Stimulated activated CD8-positive, alpha-beta memory T cell treated with anti-CD3 and anti-CD28 coated beads, Interleukin-15, amount 100 ng/mL, for 24 hours (primary cell): ENCODE measurements at places on chromosomes 4 and X.

- DNase-seq, result no peak
Observed at GRCh38 chrX:150663073-150663472, 30.1 kb upstream of the MTMR1 start.

GRCh38 chr4:8120501-8120900 is 38.1 kb downstream of the ABLIM2 start:
- no peak for DNase-seq

DNA sequence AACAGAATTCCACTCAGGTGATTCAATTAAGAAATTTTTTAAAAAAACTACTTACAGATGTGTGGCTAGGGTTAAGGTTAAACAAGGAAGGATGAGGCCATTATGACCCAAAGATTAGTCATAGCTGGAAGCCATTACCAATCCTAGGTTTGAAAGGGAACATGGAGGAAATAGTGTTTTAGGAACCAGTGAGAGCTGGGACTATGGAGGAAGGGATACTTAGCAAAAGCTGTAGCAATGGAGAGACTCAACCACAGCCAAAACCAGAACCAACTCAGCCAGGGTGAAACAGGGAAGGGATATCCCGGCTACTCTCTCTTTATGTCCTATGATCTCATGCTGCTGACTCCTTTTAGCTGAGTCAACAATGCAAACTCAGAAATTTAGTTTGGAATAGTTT is 148.6 kb upstream of the CNKSR2 start:
- no peak for DNase-seq

- peak; percentile 3 for DNase-seq
Observed at GRCh38 chrX:24371391-24371972, 11.0 kb downstream of the SUPT20HL1 start.

DNA sequence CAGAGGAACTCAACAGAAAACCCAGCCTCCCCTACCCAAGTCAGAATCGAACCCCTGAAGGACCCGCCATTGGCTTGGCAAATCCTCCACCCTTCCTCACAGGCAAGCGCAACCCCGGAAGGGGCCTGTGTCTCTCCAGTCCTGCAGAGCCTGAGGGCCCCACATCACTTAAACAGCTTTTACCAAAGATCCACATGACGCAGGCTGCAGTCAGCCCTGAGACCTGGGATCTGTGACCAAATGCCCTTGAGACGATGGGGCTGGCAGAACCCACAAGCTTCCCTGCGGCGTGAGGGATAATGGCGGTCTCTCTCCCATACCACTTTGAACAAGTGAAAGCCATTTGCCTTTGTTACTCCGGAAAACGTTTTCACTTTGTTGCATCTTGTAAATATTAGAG is 54.9 kb downstream of the ACOX3 start:
- DNase-seq, result no peak

DNA sequence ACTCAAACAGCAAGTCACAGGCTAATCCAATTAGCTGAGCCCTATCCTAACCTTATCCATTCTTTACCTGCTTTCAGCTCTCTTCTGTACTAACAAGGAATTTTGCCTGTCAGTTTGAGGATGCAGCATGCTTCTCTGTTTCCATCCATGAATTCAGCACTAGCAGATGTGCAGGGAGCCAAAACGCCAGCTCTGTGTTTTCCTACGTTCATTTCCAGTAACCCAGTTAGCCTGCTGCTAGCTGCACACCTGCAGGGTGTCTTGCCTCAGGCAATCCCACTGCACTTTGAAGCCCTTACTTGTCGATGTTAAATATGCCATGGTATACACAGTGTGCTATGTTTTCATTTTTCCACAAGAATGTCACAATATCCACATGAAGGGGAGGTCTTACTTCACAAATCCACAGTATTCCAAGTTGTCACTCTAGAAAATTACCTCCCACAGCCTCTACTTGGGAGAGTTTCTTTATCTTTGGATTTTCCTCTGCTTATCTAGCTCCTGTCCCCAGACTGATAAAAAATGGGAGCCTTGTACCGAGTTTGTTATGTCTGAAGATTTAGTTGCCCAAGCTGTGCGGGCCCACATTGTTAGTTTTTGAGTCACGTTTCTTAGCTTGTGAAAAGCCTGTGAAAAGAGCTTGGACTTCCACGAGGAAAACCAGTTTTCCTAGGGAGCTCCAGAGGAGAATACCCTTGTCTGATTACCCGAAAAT is 127.6 kb upstream of the HHIP start:
- DNase-seq, result no peak

GRCh38 chr4:109559625-109559982 is 442 bp upstream of the MCUB start:
- peak; percentile 20 for DNase-seq

DNA sequence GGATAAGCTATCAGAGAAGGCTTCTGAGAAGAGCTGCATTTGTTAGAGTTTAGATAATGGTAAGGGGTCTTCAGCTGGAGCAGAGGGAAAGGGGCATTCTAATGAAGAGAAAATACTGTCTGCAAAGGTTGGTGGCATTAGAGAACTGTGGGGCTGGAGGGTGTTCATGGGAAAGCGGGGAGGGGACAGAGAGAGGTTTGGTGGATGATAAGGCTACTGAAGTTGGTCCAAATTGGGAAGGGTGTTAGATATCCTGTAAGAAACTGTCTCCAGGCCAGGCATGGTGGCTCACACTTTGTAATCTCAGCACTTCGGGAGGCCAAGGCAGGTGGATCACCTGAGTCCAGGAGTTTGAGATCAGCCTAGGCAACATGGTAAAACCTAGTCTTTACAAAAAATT is 59.9 kb downstream of the AFF1 start:
- DNase-seq, result no peak

- no peak for DNase-seq
Observed at GRCh38 chr4:45409536-45409935, 683.2 kb upstream of the GNPDA2 start.

- no peak for DNase-seq
Observed at GRCh38 chr4:121182296-121182695, 18.2 kb upstream of the TNIP3 start.

DNA sequence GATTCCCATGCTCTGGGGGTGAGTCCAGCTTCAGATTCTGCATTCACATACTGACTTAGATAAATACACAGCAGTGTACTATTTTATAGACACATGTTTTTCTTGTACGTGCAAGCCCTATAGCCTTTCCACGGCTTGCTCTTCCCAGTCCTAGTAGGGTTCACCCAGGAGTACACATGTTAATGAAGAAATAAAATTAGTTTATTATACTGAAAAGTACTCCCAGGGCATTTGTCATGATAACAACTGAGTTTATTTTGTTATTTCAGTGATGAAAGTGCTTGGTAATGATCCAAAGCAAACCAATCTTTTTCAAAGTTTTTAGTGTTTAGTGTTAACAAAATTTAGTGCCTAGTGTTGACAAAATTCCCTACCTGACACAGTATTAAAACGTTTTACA is 21.3 kb downstream of the MAPK10 start:
- no peak for DNase-seq

- DNase-seq, result no peak
Observed at GRCh38 chr4:156771171-156771837, 200.3 kb downstream of the PDGFC start.

GRCh38 chr4:151671541-151672059 is 89.2 kb downstream of the GATB start:
- DNase-seq, result no peak

DNA sequence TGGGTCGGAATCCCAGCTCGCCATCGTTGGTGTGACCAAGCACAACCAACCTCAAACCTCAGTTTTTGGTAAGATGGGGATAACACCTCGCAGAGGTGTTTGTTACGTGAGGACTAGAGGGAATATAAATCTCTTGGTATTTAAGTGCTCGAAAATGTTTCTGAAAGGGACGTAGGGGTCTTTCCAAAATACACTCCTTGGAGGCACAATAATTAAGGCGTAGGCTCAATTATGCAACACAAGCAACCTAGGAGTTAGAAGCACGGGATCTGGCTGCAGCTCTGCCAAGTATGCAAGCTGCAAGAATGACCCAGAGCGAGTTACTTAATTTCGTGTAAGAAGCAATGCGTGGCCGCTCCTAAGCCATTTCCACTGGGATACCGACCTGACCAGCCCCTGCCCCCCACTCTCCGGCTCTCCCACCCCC is 552 bp downstream of the ADH5 start:
- no peak for DNase-seq

- no peak for DNase-seq
Observed at GRCh38 chr4:121877041-121877773, 6.9 kb upstream of the BBS7 start.

DNA sequence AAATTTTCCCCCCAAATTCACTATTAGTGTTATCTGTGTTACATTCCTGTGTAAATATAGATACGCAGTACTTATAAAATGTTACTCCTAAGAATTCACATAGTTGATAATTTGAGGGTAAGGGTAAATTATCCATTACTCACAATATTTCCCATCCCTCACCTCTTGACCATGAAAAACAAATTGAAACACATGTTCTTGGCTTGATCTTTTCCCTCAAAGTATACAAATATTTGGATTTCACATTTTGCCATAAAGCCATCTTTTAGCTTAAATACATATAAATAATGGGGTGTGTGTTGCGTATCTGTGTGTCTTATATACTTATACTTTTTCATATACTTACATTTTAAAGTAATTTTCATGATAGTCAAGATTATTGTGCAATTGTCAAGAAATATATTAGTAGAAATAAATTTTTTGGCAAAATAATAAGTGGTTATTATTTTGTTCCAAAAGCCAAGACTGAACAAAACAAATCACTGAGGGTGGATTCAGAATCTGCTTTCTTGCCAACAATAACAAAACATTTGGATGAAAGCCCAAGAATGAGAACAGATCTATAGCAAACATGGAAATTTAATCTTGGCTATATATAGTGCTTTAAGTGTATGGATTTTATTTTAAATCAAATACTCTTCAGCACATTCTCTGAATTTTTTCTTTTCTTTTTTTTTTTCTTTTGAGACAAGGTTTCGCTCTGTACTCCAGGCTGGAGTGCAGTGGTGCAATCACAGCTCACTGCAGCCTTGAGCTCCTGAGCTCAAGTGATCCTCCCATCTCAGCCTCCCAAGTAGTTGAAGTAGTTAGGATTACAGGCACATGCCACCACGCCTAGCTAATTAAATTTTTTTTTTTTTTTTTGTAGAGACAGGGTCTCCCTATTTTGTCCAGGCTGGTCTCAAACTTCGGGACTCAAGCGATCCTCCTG is 48.5 kb upstream of the PRSS48 start:
- DNase-seq, result no peak

DNA sequence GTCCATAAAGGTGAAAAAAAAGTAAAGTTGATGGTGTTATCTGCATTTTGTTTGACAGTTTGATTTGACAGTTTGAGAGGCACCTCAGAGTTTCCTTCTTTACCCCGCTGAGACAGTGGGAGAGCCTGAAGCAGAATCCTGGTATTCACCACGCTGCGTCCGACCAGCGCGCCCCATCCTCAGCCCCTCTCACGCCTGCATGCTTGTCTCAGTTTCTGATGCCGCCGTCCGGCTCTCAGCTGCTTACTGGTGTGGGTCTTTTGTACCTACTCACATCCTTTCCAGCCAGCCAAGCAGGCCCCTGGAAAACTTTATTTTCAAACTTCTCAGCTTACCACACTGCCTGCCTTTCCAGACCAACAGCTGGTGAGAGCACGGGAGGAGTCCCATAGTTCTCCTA is 175.2 kb downstream of the DCLK2 start:
- DNase-seq, result no peak

DNA sequence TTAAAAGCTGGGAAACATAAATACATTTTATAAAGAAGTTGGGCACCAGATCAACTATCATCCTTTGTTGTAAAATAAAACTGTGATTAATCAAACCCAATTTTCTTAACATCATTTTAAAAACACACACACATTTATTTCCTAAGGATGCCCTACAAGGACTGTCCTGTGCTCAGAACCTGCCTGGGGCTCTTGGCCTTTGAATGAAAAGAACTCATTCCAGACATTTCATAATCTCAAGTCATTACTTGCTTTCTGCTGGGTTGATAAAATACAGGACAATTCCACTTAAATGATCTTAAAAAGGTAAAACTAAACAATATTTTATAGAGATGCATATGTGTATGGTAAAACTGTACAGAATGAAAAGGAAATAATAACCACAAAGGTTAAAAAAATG is 2.8 kb downstream of the SH3D19 start:
- no peak for DNase-seq

DNA sequence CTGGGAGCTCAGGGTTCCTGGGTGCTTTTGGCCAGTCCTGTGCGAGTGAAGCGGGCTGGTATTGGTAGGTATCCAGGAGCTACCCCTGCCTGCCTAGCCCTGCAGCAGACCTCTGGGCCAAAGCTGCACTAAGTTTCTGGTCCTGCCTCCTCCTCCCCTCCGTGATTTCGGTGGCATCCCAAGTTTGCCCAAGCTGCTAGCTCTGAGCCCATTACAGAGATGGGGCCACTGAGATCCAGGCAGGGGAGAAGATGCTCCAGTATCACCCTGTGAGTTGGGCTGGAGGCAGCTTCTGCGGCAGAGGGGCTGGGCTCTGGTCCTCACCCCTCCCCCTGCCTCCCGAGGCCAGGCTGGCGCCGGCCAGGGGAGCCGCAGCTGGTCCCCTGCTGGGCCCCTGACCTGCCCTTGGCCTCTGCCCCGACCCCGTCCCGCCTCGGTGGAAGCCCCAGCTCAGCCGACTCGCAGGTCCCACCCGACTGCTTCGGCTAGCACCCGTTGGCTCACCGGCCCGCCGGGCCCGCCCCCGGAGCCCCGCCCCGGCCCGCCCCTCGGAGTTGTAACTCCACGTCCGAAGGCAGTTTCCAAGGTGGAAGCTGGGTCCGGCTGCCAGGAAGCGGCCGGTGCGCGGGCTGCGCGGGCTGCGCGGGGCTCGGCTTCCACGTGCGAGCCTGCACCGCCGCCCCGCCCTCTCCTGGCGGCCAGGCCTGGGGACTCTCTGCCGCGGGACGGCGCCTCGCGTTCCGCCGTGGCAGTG is at the start of gene DUSP9:
Gene DUSP9, plus strand, starts transcription at position 584 of the 754 bp plus-strand sequence. CDS start 751 bp downstream, outside the sequence.
- DNase-seq, result no peak
